Suprapubic skin (tissue), 4 donors: ENCODE measurements at places on chromosomes 1 and 21.

DNA sequence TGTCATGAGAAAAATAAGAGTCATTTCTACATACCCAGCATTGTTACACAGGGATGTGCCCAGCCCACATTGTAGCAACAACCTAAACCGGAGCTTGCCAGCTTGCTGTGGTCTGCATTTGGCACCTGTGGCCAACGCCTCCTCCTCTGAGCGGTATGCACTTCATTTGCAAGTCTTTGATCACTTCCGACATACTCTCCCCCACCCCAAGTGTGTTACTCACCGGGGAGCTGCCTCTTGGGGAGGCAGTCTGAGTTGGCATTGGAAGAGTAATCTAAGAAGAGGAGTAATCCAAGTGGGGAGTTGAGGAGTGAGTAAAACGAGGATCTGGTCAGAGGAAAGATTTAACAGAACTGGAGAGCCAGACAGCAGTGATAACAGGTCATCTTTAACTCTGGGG is 3.8 kb downstream of the BCL9 start:
- DNase-seq = no peak

DNA sequence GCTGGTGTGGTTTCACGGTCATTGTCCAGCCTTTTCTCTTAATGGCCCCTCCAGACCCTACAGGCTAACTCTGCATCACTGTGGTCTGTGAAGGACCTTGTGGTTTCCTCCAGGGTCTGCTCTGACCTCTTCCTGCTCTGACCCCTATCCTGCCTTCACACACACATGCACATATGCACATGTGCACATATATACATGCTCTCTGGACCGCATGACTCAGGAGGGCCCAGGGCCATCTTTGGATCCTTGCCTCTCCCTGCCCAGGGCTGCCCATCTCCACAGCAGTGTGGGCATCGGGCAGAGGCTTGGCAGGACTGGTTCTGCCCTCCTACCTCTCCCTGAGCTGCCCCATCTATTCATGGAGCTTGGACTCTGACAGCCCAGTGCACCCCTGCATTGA is 510.9 kb downstream of the PTPRU start:
- DNase-seq = no peak

DNA sequence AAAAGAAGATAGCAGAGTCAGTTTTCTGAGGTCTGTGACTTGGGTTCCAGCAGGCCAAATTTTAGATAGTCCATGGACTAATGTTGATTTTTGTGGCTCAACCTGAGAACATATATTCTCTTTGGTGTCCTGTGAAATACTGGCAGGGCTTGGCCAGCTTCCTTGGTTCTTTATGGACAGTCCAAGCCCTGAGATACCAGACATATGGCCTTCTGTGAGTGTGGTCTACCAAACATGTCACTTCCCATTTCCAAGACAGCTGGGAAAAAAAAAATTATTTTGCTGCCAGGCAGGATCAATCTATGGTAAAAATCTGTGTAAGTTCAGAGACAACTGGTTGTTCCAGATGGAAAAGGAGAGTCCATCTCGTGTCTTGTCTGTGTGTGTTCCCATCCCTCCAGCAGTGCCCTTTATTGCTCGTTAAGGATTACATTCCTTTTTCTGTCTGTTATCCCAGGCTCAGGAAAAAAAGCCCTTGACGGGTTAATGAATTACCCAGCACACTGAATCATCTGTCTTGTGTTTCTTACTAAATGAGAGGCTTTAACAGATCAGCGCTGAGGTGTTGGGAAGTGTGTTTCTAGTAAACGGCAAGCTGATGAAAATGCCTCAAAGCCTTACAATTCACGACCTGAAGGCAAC is 33.4 kb upstream of the XPR1 start:
- no peak for DNase-seq

- no peak for DNase-seq
These were observed 1.9 kb downstream of the ANKRD34A start for GRCh38 chr1:145962157-145963102.

DNA sequence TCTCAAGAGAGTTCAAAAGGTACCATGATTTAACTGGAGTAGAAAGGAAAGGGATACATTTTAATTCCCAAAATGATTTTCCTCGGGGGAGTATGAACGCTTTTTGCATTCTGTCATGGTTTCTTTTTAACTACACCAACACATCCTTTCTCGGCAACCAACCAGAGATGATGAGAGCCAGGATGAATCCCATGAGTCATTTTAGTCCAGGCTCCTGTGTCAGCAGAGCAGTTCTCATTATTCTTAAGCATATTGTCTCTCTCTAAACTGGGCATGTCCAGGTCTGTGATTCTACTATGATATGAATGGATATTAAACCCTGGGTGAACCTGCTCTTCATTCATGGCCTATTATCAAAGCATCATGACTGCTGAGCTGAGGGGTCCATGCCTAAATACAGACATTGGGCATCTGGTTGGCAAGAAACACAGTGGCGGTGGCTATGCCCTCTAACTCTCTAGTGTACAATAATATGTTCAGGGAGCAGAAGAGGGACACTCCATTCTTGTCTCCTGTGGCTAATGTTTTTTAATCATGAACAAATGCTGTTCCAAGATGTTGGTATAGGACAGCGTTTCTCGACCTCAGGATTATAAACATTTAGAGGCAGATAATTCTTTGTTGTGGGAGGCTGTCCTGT is 124.3 kb upstream of the ESRRG start:
- DNase-seq = no peak

DNA sequence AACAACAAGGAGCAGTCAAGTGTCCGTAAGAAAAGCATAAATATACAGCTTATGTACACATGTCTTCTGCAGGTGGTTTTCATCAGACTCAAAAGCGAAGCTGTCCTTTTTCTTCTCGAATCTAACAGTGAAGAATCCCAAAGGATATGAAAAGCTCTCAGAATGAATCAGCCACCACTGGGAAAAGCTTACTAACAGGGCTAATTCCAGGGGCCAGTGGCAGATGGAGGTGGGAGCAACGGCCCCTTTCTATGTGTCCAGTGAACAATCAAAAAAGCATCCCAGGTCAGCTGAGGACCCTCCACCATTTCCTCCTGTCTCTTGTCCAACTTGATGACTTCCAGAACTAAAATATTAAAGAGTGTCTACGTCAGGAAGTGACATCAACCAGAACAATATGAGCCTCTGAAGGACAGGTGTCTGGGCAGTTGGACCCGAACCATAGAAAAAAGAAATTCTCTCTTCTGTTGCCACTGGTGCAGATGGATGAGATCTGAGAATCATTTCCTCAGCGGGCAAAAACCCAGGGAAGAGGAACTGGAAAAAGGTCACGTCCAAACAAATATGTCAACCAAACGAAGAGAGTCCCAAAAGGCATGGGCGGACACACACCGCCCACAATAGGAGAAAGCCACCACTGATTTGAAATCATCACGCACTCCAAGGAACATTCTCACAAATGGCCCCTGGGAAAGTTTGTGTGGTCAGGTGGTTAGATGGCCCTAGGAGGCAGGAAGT is 70.4 kb upstream of the TIAM1 start:
- no peak for DNase-seq

- DNase-seq = no peak
These were observed 10.3 kb upstream of the TEDDM1 start for GRCh38 chr1:182410620-182411273.

- DNase-seq = no peak
These were observed 39.6 kb upstream of the VN1R5 start for GRCh38 chr1:247216261-247216660.

GRCh38 chr1:47333922-47334764 is 553 bp downstream of the CMPK1 start:
- peak; percentile 88 for DNase-seq

DNA sequence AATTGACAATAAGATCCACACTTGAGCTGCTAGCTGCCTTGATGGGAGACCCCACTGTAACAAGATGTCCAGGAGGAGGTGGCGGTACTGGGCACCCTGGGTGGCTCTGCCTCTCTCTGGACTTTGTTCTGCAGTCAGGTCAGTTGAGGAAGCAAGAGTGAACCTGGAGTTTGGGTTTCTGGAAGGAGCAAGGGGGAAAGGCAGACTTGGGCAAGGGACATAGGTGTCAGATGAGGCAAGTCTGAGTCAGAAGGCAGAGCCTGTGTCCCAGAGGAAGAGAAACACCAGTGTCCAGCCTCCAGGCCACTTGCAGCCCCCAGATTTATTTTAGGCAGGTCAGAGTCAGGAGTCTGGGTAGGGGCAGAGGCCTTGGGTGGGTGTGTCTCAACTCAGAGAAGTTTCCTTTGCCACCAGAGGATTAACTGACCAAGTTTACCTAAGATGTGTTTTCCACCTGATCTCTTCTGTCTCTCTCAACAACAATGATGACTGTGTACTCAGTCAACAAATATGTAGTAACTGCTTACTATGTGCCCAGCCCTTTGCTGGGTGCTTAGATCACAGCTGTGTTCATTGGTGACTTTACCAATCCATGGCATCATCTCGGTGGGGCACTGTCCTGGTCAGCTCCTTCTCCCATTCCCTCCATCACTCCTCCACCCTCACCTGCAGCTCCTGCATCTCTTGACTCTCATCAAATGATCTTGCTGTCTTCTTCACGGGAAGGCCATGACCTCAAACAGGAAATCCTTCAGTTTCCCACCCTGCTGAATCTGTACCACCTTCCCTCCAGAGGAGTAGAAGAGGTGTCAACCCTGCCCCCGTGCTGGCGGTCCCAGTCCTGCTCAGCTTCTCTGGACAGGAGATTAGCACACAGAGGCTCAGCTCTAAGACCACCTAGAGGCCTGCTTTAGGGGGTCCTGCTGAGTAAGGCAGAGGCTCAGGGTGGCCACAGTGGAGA is 36.6 kb downstream of the ELF3 start:
- DNase-seq = no peak
